ENCODE measurements at places on chromosomes 1 and 21. TPM values are rescaled to one million over a fixed set of nuclear protein-coding genes. Genes with fewer than 3 reads are reported as not detected.

- no peak for DNase-seq
These were observed 1.3 kb downstream of the PRAMEF12 start for GRCh38 chr1:12774801-12775345.

The PCBP3 gene
- polyA plus RNA-seq, result 2.0 TPM

DNA sequence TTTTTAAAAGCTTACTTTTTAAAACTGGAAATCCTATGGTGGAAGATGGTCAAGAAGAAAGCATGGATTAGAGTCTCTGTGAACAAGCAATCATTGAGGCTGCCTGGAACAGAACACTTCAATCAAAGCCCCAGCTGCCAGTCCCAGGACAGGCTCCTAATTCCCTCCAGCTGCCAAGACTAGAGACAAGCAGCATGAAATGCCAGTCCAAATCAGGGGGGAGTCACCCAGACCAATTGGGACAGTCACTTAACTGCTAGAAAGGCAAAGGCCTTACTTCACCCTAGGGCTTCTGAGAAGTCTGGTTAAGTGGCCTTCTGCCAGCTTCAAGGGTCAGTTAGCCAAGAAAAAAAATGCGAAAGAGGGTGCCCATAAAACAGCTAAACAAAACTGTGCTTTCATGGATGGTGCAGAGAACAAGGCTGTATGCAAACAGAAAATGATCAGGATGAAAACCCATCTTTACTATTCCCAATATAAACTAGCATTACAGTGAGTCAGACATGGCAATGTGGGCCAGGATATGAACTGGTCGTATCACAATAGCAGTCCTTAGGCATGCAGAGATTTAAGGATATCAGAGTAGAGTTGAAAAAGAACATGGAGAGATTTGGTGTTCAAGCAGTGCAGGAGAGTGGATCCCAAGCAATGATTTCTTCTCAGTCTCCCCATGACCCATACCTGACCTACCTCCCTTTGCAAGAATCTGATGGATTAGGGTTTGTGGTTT, 31.0 kb upstream of the MAN1A2 start:
- DNase-seq, result no peak

The TRIM58 gene
- polyA plus RNA-seq, result 1.7 TPM

The LHX8 gene
- not detected for polyA plus RNA-seq

Measured in left renal cortex interstitium (tissue), 4 donors.